ENCODE measurements at places on chromosomes 3 and 15.

DNA sequence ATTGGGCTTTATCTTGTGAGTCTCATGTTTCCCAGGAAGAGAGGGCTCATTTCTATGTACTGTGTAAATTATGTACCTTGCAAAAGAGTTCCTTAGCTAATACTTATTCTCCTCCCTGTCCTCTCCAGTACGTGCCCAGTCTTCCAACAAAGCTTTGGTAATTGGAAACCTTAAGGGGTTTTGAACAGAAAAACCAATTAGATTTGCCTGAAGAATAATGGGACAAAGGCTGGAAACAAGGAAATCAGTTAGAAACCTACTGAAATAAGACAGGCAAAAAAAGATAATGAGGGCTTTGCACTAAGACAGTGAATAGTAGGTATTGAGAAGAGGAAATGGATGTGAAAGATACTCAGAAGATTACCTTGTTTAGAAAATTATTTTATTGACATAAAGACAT lies 82.5 kb downstream of the SPRED1 start:
- DNase-seq: no peak

DNA sequence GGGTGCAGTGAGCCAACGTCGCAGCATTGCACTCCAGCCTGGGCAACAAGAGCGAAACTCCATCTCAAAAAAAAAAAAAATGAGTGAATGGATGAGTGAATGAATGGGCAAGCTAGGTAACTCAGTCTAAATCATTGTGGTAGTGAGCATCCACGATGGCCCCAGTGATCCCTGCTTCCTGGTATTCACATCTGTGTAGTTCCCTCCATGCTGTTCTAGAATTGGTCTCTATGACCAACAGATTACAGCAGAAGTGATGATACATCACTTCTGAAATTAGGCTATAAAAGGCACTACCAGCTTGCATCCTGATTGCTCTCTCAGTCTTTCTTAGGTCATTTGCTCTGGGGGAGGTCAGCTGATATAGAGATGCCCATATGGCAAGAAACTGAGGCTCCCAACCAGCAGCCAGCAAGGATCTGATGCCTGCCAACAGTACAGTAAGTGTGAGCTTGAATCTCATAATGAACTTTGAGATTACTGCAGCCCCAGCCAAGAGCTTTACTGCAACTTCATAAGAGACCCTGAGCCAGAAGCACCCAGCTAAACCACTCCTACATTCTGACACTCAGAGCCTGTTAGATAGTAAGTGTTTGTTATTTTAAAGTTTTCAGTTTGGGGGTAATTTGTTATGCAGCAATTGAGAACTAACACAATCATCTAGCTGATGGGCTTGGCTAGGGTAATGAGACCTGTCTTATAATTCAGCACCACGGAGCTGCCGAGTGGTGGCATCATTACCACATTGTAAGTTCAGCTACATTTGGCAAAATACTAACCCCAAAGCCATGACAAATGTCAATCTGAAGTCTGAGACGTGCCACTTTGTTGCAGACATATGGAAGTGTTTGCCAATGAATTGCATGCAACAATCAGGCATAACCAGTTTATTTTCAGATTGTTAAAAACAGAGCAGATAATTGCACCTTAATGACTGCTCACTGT lies 53.0 kb downstream of the KLHL6 start:
- no peak for DNase-seq

DNA sequence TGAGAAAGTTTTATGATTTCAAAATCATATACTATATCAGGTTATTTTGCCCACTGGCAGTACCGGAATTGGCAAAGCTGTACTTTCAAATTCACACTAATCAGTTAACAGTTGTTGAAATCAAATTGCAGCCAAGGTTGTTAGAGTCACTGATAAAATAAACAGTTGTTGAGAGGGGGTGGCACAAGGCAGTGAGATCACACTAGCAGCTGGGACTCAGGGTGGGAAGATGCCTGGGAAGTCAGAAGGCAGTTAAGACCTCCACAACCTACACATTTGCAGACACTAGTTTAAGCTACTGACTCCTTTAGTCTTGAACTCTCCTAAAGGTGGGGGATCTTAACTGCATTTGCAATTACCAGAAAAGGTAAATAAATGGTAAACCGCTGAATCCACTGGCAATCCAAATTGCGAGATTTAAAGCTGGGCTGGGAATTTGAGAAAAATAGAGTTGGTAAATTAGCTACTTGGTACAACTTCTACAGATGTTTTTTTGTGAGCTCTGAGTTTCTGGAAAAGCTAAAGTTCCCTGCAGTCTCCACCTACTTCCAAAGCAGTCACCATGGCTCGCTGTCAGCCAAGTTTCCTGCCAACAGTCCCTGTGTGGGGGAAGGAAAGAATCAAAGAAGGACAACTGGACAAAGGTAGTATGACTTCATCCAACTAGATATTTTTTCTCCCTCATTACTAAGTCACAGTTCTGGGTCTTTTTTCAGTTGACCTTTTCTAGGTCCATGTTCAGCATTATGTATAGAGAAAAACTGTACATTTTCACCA lies 105.7 kb downstream of the ZNF385D start:
- no peak for DNase-seq

- DNase-seq: no peak
These were observed 70.9 kb downstream of the SUCNR1 start for GRCh38 chr3:151944356-151944755.

- no peak for DNase-seq
These were observed 5.3 kb downstream of the PLSCR2 start for GRCh38 chr3:146464005-146464595.

DNA sequence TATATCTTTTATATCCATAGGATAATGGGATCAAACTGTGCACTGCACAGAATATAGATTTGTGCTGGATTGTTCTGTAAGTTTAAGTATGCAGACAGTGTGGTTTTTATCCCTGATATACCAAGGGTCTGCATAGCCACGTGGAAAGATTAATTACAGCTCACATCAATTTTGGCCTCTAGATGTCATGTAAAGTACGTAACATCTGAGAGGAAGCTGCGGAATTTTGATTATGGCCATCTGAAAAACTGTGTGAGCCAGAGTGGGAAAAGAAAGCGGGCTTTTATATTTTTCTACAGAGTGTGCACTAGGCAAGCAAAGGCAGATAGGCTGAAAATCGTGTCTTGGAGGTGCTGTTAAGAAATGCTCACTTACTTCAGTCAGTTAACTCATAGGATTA lies 562.7 kb downstream of the GBE1 start:
- DNase-seq: no peak

DNA sequence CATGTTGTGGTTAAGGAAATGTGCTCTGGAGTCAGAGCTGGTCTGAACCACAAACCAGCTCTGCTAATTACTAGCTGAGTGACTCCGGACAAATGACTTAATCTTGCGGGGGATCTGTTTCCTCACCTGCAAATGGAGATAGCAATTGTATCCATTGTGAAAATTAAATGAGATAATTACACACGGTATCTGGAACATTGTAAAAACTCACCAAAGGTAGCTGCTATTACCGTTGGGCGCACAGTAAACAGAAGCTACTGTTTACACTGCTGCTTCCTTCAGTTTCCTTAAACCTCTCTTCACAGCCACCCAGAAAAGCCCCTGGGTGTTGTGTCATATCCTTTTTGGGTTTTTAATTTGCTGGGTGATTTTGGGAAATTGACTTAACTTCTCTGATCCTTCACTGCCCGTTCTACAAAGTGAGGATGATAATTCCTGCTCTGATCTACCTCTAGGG lies 107.8 kb downstream of the MEGF11 start:
- DNase-seq: no peak

DNA sequence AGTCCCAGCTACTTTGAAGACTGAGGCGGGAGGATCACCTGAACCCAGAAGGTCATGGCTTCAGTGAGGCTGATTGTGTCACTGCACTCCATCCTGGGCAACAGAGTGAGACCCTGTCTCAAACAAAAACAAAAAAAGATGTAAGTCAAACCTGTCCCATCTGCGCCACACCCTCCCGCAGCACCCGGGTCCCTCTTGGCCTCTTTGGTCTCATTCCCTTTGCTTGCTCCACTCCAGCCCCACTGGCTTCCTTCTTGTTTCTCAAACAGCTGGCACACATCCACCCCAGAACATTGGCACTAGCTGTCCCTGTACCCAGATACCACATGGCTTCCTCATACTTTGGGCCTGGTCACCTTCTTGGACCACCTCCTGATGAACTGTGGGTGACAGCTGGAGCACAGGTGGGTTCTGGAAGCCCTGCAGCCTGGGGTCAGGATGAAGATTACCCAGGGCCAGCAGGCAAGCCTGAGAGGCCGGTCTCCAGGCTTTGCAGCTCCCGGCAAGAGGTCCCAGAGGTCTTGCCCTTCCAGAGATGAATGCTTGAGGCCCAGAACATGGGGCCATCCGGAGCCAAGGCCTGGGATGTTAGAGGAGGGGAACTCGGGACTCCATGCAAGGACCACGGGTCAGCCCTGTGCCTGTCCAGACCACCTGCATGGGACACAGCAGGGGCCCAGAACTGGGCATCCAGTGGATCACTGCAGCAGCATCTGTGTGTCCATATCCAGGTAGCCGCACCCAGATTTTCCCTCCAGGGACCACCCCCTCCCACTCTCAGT lies 10.9 kb upstream of the GATA2 start:
- DNase-seq: no peak

DNA sequence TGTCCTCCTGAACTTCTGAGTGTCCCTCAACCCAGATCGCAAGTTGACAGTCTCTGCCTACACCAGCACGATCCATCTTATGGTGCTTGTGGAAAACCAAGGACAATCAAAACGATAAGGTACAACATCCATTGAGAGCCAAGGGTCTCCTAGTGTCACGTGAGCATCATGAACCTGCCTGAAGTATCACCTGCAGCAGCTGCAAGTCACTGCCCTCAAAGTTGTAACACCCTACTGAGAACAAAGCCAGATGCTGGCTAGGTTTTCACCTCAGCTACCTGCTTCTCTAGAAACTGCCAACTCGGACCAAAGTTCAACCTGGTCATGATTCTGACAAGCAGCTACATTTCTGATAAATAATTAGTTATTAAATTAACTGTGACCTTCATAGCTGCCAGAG lies 17.5 kb downstream of the C2CD4B start:
- DNase-seq: no peak

DNA sequence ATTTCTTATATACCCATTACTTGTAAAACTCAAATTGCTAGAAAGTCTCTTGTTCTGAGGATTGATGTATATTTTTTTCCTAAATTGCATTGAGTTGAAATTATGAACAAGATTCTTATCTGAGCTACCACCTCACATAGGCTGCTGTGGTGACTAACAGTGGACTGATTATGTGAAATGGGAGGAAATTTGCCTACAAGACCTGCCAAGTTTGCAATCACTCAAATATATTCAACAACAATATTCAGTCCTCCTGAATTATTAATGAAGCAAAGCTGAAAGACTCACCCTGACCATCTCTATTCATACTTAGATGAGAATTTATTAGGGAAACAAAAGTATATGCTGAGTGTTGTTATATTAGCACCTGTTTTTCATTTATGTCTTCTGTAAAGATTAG lies 412.6 kb upstream of the SEMA6D start:
- DNase-seq: no peak

GRCh38 chr15:72538931-72539330 lies 64.8 kb downstream of the ARIH1 start:
- DNase-seq: no peak

DNA sequence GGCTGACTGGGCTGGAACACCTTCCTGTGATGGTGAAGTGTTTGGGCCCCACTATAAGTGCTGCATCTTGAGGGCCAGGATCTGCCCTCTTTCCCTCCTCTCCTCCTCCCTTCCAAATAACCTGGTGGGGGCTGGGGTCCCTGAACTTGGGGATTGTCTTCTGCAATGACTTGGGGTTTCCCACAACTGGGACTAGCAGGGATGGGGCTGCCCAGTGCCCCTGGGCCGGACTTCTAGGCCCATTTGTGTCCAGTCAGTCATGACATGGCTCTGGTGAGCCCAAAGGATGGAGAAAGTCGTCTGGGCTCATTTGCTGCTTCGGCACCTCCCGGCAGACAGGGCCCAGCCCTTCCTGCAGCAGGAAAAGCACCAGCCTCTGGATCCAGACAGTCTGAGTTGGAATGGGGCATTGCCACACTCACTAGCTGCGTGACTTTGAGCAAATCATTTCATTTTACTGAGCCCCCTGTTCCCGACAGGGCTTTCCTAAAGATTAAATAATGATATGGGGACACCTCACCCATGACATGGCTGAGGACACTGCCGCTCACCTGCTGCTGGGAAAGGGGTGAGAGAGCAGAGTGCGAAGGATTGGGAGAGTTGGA lies 113.2 kb downstream of the DNAJB8 start:
- DNase-seq: no peak

DNA sequence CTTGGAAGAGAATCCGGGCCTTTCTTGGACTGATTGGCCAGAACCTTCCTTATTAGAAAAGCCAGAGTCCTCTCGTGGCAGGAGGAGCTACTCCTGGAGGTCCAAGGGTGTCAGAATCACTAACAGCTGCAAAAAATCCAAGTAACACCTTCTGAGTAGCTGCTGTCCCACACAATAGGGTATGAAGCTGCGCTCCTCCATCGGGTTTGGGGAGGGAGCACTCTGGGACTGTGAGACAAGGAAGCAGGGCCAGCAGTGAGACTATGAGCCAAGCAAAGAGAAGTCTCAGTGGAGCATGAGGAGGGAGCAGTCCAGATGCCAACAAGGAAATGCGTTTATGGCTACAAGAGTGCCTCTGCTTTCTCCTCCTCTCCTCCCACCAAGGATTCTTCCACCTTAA lies 21.7 kb downstream of the SEMA3G start:
- no peak for DNase-seq

DNA sequence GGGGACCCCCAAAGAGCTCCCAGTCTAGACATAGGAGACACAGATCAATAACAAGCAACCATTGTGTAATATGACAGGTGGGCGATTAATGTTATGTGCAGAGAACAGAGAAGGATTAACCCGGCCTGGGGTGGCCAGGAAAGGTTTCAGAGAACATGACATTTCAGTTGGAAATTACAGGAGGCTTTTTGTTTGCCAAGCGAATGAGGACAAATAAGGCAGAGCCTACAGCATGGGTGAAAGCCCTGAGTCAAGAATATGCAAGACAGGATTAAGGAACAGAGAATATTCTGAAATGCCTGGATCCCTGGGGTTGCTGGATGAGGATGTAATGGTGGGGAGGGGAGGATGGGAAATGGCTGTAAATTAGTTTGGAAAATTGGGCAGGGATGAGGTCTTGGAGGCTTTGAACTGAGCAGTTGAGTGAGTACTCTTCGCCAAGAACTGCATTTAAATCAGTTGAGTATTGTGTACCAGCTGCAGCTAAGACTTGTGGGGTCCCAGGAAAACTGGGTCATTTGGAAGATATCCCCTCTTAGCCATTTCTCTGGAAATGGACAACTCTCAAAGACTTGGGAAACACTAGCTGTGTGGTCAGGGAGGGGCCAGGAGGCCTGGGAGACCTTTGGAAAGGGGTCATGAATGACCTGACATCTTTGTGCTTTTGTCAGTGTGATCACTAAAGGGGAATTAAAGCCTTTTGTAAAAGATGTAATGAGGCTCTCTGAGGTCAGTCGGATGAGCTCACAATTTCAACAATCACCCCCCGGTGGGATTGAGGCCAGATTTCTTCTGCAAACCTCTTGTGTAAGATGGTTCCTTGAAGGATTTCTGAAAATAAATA lies 198.6 kb upstream of the NR2E3 start:
- DNase-seq: no peak

Data from activated T-cell treated with anti-CD3 and anti-CD28 coated beads for 1 hour (primary cell).